NCI-H345 (cell line): ENCODE measurements at places on chromosomes 7 and 10.

DNA sequence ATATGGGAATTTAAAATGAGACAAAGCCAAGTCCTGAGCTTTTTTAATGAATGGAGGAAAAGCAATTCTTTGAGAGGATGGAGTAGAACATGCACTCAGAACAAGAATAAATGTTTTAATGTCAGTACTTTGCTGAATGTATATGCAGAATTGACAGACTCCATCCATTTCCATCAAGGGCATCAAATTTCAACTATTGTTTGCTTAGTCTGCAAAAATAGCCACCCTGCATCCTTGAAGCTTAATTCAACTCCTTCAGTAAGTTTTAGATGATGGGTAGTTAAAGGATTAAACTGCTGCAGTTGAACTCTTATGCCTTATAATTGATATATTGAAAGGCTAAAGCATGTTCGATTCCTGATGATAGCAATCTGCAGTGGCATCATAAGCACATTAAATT is 99.7 kb upstream of the IFRD1 start:
- no peak for DNase-seq

- no peak for DNase-seq
These were observed 239.2 kb upstream of the GLI3 start for GRCh38 chr7:42476255-42476654.

DNA sequence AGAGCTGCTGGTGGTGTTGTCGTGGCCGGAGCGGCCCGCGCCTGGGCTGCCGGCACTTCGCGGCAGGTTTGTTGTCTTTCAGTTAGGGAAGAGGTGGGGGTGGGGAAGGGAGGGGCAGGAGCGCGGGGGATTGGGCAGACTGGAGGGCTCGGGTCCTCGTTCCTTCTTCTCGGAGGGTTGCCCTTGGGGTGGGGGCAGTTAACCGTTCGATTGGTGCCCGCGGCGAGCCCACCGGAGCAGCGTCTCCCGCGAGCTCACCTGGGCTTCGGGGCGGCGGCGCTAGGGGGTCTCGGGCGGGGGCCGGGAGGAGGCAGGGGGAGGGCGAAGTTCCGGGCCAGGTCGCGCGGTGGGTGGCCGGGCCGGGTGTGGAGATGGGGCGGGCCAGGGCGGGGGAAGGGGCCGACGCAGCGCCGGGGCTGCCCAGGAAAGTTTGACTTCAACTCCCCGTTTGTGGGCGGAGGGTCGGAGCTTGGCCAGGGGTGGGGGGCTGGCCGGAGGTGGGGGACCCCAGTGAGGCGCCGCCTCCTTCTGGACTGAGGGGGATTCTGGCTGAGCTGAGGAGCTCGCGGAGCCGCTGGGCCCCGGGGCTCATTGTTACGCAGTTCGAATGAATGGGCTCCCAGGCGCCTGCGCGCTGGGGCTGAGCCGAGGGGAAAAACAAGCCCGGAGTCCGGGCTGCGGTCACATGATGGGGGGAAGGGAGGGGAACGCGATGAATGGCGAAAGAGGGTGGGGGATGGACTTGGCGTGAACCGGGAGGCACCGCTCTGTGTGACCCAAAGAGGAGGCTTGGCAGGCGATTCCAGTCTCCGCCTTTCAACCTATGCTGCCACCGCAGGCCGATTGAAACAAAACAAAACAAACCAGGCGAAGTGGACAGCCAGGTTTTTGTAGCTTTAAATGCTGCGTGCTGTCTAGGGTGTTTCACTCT is 582 bp downstream of the HBP1 start:
- peak; percentile 96 for DNase-seq

DNA sequence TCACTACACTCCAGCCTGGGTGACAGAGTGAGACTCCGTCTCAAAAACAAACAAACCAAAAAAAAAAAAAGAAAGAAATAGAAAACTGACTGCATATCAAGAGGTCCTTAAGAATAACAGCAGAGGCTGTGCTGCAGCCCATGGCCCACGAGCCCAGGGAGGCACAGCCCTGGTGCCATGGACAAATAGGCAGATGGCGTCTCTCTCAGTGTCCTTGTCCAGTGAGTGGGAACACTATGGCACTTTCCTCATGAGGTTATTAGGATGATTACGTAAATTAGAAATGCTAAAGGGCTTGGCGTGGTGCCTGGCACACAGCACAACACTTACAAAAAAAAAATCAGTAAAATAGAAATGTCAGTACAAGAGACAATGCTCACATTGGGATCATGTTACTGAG is 33.4 kb upstream of the PFKP start:
- DNase-seq: no peak
